Umbilical cord (tissue), 2 donors: ENCODE measurements at places on chromosomes 12 and 14. TPM values are rescaled to one million over a fixed set of nuclear protein-coding genes. Genes with fewer than 3 reads are reported as not detected.

The KCNJ8 gene
- total RNA-seq: 13.7 TPM

The SLC25A47 gene
- total RNA-seq: not detected

The TBX5 gene
- total RNA-seq: 2.9 TPM

The TMEM132D gene
- 2.6 TPM for total RNA-seq

DNA sequence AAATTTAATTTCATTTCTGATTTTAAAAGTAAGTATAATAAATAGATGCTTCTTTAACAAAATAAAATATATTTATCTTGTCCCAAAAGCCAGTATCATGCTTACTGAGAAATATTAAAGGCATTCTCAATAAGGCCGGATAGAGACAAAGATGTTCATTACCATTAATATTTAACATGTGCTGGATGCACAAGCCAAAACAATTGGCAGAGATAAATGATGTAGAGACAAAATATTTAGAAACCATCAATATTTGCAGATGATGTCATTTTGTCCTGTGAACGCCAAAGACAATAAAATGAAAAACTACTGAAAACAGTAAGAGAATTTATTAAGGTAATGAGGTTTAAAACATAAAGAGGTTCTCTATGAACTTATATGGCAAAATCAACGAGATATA is 313.5 kb downstream of the ITPR2 start:
- no peak for DNase-seq

- DNase-seq: peak; percentile 84
Measured at GRCh38 chr14:64823305-64823861, 56.3 kb downstream of the SPTB start.
